Aortic smooth muscle cell (primary cell): ENCODE measurements at places on chromosomes 7 and 10. TPM values are rescaled to one million over a fixed set of nuclear protein-coding genes. Genes with fewer than 3 reads are reported as not detected.

PSD gene
- 0.12 and 0.26 TPM in 2 replicates for total RNA-seq

CYP3A7 gene
- not detected in 2 replicates for total RNA-seq

OR9A2 gene
- total RNA-seq: not detected in 2 replicates

C10orf67 gene
- total RNA-seq: not detected in 2 replicates

VWDE gene
- not detected in 2 replicates for total RNA-seq

ATP6V0A4 gene
- not detected in 2 replicates for total RNA-seq
